CD14-positive monocyte (primary cell): ENCODE measurements at places on chromosomes 2 and 18.

DNA sequence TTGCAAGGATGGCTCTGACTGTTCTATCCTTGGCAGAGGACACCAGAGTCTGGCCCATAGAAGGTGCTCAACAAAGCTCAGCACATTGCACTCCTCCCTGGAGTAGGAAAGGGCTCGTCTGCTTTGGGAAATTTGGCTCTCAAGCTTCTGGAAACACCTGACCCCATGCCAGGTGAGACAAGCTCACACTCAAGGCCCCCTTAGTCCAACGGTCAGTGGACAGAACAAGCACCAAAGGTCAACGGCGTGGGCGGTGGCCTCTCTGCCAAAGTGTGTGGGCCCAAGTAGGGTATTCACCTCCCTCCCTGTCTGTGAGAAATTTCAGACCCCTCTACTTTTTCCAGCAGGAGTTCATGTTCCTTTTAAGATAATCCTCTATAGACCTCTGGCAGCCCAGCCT lies 2.0 kb upstream of the STEAP3 start:
- DNase-seq = no peak

DNA sequence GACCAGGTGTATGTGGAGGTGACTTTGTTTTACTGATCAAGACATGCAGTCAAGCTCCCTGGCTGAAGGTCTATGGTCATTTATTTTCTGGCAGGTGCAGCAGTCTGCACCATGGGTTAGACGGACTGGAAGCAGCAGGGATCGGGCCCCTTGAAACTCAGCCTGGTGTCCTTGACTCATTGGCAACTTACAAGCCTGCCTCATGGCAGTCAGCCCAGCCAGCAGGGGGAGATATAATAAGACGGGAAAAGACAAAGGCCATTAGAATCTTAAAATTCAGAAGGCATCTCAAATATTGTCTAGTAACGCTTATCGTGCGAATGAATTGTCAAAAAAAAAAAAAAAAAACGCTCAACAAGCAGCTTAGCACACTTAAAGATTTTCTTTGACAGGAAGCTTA lies 308.2 kb downstream of the EN1 start:
- DNase-seq = no peak

DNA sequence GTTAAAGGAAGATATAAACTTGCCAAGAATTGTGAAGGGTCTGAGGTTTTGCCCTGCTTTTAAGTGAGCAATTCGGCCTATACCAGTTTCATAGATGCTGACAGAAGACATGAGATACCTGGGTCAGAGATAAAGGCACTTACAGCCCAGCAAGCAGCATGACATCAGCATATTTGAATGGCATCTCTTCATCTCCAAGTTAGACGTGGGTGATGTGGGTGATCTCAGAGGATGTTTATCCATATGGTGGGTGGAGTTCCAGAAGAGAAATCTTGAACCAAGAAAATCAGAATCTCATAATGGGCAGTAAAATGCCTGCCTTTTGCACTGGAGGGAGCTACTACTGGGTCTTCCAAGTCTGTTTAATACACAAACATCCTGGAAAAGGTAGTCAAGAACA lies 44.7 kb downstream of the GYPC start:
- no peak for DNase-seq

- peak; percentile 39 for DNase-seq
Observed at GRCh38 chr2:13006829-13007717, 290.3 kb downstream of the TRIB2 start.

GRCh38 chr2:234415706-234416105 lies 81.2 kb downstream of the ARL4C start:
- DNase-seq = no peak

GRCh38 chr18:23675896-23676295 lies 13.2 kb upstream of the ANKRD29 start:
- DNase-seq = no peak

DNA sequence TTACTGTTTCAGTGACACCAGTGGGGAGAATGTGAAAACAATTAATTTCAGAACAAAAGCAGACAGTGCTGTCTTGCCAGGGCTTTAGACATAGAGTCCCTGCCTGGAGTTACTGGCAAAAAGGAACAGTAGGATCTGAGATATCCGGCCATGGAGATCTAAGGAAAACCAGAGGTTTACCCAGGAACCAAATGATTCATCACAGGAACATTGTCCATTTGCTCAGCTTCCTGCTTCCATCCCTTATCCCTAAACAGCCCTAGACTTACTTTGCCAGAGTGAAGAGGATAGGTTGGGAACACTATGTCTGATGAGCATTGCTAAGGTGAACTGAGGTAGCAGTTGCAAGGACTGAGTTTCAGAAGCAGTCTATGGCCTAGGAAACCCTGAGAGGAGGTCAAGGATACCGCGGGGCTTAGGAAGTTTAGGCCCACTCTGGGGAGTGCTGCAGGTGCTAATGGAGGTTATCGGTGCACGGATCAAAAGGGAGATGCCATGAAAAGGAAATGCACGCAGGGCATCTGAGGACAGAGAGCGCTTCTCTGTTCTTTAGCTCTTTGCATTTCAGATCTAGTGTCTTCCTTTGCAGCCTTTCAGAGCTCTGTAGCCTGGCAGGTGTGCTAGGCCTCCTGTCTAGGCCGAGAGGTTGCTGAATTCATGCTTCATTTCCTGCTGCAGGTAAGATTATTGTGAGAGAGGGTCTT lies 223.9 kb downstream of the CDCA7 start:
- no peak for DNase-seq

GRCh38 chr18:50111398-50111797 lies 83.5 kb downstream of the MYO5B start:
- DNase-seq = no peak

- DNase-seq = peak; percentile 99
Observed at GRCh38 chr18:3448838-3449511, 997 bp upstream of the TGIF1 start.

- DNase-seq = peak; percentile 98
Observed at GRCh38 chr2:46984642-46985476, 69.3 kb upstream of the MCFD2 start.

DNA sequence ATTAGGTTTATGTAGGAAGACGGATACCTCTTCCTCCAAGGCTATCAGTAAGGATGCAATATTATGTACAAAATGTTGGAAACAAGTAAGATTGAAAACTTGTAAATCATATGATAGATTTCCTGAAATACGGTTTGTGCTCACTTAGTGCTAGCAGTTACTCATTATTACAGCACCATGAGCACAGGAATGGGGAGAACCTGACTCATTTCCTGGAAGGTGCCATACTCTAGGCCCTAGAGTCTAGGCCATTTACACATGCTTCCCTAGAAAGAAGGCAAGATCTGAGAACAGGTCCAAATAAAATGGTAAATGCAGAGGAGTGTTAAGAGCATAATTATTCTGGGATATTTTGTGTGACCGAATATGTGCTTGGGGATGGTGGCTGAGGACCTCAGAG lies 467.7 kb upstream of the CELF4 start:
- DNase-seq = no peak

GRCh38 chr2:27822049-27822448 lies 50.5 kb downstream of the MRPL33 start:
- no peak for DNase-seq

- no peak for DNase-seq
Observed at GRCh38 chr2:224155371-224155770, 116.3 kb upstream of the SERPINE2 start.

DNA sequence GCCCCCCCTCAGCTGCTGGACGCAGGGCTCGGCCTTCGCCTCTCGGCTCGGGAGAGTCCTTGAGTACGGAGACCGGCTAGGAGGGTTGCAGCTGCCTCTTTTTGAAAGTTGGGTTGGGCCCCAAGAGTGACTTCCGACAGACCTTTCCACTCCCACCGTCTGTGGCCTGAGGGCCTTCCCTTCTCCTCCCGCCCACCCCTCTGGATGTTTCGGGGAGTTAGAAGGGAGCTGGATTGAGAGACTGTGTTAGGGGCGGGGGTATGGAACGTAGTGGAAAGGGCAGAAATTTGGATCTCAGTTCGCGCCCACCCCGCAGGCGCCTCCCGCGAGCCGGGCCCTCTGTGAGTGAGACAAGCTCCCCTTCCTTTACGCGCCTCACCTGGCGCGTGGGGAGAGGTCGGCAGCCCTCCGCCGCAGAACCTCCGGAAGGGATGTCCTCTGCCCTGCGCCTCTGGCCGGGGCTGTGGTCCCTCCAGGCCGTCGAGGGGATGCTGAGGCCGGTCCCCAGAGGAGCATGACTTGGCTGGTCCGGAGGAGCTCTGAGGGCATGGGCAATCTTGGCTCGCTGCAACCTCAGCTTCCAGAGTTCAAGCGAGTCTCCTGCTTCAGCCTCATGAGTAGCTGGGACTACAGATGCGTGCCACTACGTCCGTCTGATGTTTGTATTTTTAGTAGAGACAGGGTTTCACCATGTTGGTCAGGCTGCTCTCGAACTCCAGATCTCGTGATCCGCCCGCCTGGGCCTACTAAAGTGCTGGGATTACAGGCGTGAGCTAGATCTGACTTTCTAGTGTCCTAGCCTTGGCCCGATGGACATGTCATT lies 15.9 kb downstream of the C2orf74 start:
- DNase-seq = no peak

DNA sequence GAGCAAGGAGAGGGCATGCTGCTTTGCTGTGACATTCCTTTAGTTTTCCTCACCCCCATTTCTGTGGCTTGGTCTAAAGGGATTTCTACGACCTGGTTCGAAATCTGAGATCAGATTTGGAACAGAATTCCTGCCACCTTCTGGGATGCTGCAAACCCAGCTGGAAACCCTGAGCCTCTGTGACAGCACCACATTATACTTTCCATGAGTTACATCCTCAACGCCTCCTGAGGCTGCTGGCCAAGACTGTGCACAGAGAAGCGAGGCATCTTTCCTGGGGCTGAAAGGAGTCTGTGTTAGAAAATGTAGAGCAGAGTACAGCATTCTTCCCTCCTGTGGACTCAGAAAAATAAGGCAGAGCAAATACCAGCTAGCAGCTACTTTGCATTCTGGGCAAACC lies 138.1 kb upstream of the CHAC2 start:
- DNase-seq = no peak

DNA sequence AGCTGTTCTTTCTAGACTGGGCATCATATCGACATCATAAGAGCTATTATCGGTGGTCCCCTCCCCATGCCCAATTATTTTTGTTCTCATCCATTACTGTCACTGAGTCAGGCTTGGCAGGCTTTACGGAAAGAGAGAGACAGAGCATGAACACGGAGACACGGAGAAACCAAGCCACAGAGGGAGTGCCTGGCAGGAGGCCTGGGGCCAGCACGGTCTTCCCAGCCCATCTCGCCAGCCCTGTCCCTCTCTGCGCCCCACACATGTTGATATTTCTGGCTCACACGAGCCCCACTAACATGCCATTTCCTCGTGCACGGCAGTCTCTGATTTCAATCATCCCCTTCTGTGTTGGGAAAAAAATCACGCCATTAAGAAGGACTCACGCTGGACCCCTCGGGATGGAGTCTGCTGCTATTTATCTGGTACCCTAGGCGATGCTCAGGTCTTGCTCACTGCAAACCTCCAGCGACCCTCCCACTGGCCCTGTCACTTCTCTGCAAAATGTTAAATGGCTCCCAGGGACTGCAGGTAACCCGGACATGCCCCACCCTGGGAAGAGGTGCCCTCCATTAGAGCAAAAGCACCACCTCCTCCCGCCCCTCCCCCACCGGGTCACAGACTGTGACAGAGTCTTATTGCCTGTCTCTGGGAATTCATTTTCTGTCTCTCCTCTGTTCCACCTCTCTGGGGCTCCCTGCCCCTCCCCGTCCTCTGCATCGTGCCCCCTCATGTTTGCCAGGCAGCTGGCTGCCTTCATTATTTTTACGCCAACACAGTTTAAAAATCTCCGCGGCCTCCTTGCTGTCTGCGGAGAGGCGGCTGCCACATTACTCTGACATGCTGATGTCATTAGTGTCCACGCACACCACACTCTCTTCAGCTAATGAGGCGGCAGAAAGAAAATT lies 40.1 kb upstream of the GBX2 start:
- no peak for DNase-seq

- DNase-seq = no peak
Observed at GRCh38 chr2:150011161-150011730, 423.7 kb upstream of the MMADHC start.

DNA sequence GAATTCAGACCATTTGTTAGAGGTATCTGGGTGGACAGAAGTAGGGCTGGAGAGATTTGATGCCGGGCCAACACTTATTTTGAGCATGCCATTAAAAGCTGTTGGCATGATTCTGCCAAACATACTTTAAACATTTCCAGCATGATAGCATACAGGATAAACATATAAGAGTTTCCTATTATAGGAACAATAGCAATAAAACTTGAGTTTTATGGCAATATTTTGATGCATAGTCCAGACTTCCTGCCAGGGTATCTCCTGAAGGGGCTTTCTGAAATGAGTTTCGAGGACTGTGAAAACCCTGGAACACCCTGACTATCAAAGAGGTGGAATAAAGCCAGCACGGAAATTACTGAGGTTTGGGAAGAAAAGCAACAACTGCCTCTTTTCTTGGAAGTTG lies 1398.0 kb upstream of the NXPH2 start:
- DNase-seq = no peak

DNA sequence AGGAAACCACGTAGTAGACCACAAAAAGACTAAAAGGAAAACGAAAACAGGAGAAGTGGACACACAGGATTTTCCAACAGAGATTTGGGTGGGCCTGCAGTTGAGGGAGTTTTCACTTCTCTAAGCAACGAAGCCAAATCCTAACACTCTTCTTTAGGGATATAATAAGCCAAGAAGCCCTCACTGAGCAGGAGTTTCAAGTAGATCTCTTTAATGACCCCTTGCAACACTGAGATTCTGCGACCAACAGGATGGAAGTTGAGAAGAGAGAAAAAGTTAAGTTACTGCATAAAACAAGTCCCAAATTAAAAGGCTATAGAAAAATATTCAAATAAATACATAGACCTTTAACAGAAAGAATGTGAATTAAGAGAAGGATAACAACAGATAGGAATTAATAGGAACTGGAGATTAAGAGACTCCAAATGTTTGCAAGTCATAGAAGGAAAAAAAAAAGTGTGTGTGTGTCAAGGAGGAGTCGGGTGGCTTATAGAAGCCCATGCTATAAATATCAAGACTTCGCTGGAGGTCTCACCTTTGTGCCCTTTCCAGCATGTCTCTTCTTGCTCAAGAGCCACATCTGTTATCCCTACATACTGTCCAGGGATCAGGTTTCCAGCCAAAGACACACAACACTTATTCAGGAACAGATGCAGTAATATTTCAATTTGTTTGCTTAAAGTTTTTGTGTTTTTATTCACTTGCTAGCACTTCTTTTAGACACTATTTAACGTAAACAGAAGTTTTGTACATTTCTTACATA lies 69.4 kb upstream of the ARHGAP28 start:
- no peak for DNase-seq

- no peak for DNase-seq
Observed at GRCh38 chr2:68605939-68606338, 37.4 kb upstream of the PROKR1 start.

- DNase-seq = no peak
Observed at GRCh38 chr2:237565974-237566373, 400 bp upstream of the PRLH start.

- DNase-seq = no peak
Observed at GRCh38 chr2:119683713-119684443, 4.9 kb downstream of the TMEM177 start.

- no peak for DNase-seq
Observed at GRCh38 chr2:186181625-186182024, 304.4 kb upstream of the ZC3H15 start.

GRCh38 chr2:163573652-163574051 lies 162.2 kb downstream of the FIGN start:
- no peak for DNase-seq
